ENCODE measurements at places on chromosomes 4 and X.

DNA sequence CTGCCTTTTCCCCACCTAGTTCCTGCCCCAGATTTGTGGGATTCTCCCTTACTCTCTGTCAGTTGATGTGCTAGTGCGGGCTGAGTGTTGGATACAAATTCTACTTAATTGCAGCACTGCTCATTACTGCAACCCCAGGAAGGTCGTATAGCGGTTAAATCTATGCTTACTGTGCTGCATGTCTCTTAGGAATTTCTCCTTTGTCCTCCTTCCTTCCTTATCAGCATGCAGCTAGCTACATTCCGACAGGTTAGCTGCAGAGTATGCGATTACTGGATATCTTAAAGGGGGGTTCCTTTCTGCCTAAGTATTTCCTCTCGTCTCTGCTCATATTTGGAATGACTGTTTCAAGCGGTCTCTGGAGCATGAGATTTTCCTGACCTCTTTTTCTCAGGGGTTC, 662.8 kb downstream of the TLL1 start:
- no peak for DNase-seq

- DNase-seq = no peak
Observed at GRCh38 chr4:147943159-147943638, 211.3 kb downstream of the ARHGAP10 start.

- no peak for DNase-seq
Observed at GRCh38 chr4:156193800-156194199, 240.1 kb upstream of the CTSO start.

DNA sequence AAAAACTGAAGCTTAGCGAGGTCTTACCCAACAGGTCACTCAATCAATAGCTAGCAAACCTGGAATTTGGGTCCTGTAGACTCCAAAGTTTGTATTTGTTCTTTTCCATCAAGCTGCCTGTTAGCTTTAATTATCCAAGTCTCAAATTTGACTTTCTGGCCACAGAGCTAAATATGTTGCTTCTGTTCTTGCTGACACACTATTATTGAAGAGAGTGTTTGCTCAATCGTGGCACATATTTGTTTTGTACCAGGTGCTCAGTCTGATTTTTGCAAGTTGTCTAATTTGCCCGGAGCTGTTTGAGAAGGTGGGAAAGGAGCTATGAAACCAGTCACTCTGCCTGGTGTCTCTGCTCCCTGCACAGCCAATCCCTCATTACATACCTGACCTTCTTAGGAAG, 41.7 kb upstream of the FRMD7 start:
- no peak for DNase-seq

GRCh38 chrX:12080265-12080664, 58.0 kb upstream of the FRMPD4 start:
- no peak for DNase-seq
